ENCODE measurements at places on chromosomes 7 and 10.

DNA sequence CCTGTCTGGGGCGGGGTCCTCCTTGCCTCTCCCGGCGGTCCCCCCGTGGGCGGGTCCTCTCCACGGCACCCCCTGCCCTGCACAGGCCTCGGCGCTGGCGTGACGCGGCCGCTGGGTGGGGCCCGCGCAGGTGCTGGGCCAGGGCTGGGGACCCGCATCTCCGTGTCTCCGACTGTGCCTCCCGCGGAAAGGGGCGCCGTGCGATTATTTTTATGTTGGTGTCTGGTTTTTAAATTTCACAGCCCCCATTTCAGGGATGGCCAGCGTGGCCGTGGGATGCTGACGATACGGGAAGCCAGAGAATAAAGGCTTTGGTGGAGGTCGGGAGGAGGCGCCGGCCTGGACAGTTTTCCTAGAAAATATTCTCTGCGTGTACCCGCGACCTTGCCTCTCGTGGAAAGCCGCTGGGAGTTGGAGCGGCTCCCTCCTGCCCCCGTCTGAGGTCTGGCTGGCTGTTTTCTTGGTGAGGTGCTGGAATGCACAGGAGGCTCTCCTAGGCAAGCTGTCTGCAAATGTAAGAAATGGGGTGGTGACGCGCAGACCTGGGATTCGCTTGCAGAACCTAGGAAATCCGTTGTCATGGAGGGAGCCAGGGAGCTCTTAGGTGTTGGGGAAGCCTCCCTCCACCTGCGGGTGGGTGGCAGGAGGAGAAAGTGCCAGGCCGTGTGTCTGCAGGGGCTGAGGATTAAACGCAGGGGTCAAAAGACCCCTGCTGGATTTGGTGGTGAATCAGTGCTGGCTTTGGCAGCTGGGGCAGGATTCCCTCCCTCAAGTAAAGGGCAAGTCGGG, 28.7 kb upstream of the JAKMIP3 start:
- DNase-seq: peak; percentile 41

GRCh38 chr10:112374724-112375541, 1.0 kb downstream of the ACSL5 start:
- no peak for DNase-seq

DNA sequence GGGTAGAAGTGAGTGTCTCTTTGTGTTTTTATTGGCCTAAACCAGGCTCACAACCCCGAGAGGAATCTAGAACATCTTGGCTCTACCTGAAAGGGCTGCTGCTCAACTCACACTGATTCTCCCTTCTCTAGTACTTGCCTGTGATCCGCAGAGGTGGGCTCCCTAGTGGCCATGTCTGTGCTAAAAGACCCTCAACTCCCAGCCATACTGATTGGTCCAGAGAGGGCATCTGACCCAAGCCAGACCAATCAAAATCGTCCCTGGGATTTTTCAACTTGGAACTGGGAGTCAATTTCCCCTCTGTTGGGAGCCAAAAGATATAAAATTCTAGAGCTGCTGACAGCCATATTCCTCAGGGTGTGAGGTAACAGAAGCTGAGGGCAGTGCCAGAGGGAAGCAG, 55.3 kb downstream of the SH3PXD2A start:
- DNase-seq: no peak

- DNase-seq: no peak
These were observed 1.7 kb upstream of the UPP1 start for GRCh38 chr7:48087349-48087748.

- DNase-seq: no peak
These were observed 31.3 kb downstream of the COX15 start for GRCh38 chr10:99700649-99701048.

- DNase-seq: no peak
These were observed 62.7 kb downstream of the DNAJC12 start for GRCh38 chr10:67775279-67775678.

GRCh38 chr7:151920488-151920887, 35.8 kb upstream of the GALNTL5 start:
- no peak for DNase-seq

GRCh38 chr7:65239324-65239706, 134.3 kb upstream of the ZNF92 start:
- DNase-seq: no peak

- DNase-seq: no peak
These were observed 60.7 kb downstream of the MINDY4 start for GRCh38 chr7:30831936-30832335.

DNA sequence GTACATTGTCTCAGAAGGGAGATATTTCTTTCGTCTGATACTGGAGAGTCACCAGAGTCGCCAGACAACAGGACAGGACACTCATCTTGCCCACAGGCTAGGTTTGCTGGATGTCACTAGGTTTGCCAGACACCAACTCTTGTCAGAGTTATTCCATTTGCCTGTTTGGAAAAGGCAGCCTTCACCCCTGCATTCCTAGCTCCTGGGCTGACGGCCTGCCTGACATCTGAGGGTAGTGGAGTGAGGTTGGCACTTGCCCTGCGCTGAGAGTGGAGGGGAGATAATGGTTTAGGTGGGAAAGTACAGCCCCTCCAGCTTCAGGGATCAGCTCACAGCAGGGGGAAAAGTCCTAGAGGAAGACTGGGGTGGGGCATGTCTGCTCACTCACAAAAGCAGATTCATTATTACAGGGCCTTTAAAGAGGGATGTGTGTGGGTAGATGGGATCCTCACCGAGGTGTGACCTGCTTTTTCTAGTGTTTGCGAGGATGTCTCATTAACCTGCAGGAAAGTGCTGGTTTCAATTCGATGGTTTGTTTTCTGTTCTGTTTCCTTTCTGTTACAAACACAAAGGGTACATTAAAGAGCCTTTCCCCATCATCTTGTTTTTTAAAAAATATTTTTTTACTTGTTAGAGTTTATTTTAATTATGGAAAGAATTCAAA, 79.3 kb upstream of the TNS3 start:
- no peak for DNase-seq

GRCh38 chr7:143214789-143215679, 6.8 kb upstream of the TAS2R40 start:
- peak; percentile 45 for DNase-seq

DNA sequence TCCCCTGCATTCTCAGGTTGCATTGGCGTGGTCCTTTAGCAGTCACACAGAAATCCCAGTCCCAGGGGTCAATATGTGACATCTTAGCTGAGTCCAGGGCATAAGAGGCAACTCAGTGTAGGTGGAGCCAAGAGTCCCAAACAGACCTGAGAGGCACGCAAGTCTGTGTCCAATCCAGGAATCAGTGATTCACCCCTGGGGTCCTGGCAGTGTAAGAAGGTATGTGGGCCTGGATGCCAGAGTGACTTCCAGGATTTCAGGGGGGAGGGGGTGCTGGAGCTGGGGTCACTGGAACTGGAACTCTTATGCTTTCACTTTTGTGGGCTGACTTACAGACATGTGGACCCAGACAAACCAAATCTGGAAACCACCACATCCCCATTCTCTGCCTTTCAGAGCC, 26.8 kb downstream of the FRMPD2 start:
- DNase-seq: no peak

DNA sequence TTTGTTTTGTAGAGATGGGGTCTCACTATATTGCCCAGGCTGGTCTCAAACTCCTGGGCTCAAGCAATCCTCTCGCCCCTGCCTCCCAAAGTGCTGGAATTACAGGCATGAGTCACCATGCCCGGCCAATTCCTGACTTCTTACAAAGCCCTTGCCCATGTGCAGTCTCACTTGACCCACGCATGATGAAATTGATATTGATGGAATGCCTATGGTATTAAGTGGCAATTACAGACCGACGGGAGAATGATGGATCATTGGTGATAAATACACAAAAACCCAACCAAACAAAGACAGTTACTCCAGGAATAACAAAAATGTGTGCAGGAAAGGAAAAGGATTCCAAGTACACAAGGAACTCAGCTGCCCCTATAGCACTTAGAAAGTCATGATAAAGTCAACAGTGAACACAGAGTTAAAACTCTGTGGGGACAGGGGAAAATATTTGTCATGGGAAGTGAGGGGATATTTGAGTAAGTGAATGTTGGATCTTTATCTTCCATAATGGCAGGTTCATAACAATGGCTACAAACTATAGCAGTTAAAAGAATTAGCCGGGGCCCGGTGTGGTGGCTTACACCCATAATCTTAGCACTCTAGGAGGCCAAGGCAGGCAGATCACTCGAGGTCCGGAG, 21.6 kb downstream of the HIP1 start:
- no peak for DNase-seq

DNA sequence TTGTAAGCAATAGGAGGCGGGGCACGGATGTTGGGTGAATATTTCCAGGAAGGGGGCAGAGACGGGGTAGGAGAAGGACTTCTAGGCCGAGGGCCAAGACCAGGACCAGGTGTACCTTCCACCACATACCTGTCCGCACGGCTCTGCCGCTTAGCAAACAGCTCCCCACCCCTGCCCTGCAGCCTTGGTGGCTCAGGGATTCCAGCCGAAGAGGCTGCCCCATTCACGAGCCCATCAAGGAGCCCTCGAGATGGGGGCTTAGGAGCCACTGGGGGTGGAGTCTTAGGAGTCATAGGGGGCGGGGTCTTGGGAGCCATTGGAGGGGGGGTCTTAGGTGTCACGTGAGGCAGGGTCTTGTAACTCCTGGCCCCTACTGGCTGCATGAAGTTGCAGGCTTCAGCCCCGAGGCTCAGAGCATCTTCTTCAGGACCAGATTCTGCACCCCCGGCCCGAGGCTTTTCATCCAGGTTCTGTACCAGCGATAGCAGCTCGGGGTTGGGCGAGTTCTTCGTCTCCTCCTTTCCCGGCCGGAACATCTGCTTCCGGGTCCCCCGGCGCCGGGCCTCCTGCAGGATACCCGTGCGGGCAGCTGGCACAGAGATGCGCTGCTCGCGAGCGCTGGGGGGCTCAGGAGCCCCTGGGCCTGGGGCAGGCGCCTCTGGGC, 6.1 kb upstream of the MYOZ1 start:
- peak; percentile 63 for DNase-seq

Data from glutamatergic neuron (in vitro differentiated cells).